Activated T-cell treated with anti-CD3 and anti-CD28 coated beads for 48 hours (primary cell): ENCODE measurements at places on chromosomes 6 and 20.

DNA sequence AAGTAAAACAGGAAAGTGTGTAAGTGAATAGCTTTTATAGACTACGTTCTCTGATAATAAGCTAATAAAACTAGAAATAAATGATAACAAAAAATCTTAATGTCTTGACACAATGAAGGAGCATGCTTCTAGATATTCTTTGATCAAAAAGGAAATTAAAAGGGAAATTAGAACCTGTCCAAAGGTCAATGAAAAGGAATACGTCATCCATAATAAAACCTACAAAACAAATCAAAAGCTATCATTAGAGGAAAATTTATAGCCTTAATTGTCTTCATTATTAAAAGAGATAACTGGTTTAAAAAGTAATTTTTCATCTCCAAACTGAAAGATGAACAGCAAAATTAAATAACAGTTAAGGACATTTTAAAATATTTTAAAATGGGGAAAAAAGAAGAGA lies 196.3 kb upstream of the BTBD3 start:
- no peak for DNase-seq

DNA sequence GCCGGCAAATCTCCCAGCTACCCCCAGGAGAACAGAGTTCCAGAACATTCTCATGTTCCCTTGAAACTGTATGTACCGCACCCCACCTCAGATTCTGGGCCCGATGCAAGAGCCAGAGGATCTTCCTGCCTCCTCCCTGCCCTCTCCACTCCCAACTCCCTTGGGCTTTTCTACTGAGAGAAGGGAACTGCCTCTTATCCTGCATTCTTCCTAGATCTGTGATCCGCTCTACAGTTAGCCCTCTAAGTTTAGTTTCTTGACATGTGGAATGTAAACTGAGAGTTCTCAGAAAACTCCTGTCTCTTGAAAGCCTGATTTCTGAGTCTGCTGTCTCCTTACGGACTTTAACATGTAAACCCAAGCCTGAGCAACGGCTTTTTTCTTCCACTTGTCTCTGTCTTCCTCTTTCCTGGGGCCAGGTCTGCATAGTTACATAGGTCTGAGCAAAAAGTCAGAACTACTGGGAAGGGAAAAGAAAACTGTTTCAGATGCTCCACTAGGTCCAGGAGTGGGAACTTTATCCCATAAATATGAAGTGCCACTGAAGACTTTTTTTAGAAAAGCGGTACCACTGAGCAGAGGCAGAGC lies 86.5 kb upstream of the TNFAIP3 start:
- no peak for DNase-seq

DNA sequence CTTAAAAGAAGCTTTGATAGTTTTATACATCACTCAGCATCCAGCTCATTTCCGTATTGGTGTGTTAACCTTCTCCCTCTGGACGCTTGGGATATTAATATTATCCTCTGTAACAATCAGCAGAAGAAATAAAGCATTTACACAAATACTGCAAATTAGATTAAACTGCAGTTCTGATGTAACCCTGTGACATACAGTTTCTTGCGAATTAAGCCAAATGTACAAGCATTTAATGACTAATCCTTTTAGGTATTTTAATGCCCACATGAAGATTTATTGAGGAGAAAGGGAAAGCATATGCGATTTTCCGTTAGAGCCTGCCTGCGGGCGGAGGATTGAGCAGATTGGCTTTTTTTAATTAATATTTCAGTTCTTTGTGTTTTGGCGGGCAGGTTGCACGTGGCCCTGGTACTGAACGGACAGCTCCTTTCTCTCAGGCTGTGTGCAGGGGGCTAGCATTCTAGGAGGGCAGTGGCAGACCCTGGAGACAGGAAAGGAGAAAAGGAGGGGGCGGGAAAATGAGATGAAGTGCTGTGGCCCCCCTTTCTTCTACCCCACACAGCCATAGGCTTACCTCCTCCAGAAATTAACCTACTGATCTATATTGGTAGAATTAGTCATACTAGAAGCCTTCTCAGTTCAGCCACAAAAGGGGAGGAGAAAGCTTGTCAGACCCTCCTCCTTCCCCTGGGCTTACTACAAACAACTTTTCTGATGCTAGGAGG lies 14.1 kb upstream of the TFAP2D start:
- no peak for DNase-seq

DNA sequence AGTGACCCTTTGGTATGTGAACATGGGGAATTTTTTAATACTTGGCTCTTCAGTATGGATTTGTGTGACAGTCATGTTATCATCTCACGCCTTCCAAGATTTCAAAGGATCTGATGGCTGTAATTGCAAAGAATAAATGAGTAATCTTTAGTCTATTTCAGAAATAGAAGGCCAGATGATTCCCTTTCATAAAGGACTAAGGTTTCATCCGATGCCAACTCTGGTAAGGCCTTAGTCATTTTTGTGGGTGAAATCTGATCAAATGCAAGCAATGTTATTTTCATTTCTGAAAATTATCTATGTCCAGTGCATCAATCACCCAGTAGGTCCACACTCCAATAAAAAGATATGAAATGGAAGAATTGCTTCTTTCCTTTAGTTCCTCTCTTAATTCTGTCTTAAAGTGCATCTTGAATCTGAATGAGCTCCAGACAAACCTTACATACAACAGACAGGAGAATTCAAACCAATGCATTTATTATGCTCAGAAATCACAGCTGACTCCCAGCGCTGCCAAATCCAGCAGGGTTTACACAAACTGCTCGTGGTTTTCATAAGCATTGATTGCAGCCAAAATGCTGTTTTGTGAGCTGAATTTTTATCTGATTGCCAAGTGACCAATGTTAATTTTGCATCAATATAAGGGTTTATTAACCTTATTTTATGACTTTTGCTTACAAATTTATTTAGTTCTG lies 565.2 kb upstream of the MARCKS start:
- DNase-seq = no peak

- no peak for DNase-seq
These were observed 84.7 kb upstream of the MC3R start for GRCh38 chr20:56163806-56164205.

DNA sequence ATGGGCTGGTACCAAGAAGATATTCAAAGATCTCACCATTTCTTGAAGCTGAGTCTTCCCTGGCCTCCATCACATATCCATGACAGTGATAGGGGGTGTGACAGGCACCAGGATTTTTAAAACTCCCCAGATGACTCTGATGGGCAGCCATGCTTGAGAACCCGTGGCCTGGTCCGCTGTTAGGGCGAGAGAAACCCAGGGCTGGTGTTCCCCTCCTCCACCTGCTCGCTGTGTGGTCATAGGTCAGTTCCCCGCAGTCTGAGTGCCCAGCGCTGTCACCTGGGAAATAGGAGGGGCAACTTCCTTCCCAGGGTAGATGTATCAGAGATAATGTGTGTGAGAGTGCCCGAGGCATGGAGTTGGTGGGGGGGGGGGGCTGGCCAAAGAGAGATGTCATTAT lies 50.9 kb downstream of the TMEM242 start:
- DNase-seq = no peak

DNA sequence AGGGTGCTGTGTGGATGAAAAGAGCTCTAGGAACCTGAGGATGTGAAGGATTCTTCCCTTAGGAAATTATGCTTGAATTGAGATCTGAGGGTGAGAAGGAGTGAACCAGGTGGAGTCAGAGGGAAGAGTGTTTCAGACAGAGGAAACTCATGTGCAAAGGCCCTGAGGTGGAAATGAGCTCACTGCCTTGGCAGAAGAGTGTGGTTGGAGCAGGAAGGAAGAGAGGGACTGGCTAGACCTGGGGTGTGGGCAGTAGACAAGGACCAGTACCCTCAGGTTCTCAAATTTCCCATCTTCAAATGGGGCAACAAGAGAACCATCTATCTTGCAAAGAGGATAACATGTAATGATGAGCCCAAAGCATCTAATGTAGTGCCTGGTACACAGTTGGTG lies 24.0 kb upstream of the GTSF1L start:
- DNase-seq = no peak

DNA sequence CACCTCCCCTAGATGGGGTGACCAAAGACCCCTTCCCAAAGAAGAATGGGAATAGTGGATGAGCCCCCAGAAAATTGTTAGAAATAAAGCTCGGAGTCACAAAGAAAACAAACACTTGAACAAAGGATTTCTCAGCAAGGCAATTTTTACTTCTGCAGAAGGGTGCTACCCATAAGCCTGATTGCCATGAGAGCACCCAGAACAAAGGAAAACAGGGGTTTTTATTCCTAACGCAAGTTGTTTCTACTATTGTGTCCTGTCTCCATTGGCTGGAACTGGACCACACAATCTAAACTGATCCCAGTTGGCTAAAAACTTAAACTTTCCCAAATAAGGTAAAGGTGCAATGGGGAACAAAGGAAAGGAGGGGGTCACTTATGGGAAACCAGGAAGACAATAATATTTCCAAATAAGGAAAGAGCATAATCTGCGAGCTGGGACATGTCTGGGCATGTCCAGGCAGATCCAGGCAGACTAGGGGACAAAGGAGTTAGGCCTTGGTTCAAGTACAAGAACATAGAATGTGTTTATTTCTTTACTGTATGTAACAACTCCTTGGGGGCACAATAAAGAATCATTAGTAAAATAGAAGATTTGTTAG lies 20.0 kb downstream of the HLA-B start:
- DNase-seq = no peak

GRCh38 chr6:17703256-17703694 lies 3.5 kb downstream of the NUP153 start:
- no peak for DNase-seq

DNA sequence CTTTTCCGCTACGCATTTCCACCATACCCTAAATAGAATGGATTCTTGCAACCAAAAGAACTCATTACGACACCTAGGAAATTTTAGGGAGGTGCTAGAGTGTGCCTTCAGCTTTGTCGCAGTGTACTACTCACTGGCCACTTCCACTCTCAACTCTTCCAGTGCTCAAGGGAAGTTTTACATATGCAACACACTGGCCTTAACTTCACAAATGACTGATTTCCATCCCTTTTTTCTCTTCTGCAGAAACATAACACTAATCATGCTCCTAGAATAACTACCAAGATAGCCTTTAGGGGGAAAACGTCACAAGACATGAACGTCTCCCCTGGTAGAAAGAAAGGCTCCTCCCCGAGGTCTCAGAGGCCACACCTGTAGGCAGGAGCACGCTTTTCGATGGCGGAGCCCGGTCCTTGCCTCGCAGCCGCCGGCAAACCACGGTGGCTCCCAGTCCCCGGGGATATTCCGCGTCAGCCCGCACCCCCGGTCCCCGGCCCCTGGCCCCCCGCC lies 584 bp downstream of the LYRM4 start:
- DNase-seq = peak; percentile 64

- DNase-seq = no peak
These were observed 10.0 kb downstream of the UNC93A start for GRCh38 chr6:167300902-167301777.

- no peak for DNase-seq
These were observed 66.9 kb downstream of the FAXC start for GRCh38 chr6:99282479-99283062.

DNA sequence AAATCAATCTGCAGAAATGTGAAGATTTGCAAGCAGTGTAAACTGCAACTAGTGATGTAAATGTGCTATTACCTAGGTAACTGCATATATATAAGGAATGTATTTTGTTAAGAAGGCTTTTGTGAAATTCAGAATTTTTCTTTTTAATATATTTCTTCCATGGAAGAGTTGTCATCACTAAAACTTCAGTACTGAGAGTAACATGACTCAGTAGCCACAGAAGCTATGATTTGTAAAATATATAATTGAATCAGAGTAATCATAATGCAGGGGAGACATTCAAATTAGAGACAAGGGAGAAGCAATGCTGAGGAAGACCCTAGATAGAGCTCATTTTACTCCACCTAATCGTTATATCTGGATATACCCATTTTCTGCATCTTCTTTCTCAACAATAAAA lies 141.7 kb downstream of the ADGRG6 start:
- no peak for DNase-seq

- no peak for DNase-seq
These were observed 9.7 kb downstream of the MRPL14 start for GRCh38 chr6:44117397-44118128.

- DNase-seq = no peak
These were observed 649.1 kb downstream of the EPM2A start for GRCh38 chr6:145086197-145086596.

- DNase-seq = no peak
These were observed 786.0 kb upstream of the CITED2 start for GRCh38 chr6:140160494-140160893.
